HuH-7.5 (cell line): ENCODE measurements at places on chromosomes 6 and 20.
A peak's percentile ranks its signal among the peaks of the same experiment; 100 is the strongest.

- no peak for DNase-seq
Observed at GRCh38 chr6:144728804-144729203, 443.7 kb downstream of the UTRN start.

DNA sequence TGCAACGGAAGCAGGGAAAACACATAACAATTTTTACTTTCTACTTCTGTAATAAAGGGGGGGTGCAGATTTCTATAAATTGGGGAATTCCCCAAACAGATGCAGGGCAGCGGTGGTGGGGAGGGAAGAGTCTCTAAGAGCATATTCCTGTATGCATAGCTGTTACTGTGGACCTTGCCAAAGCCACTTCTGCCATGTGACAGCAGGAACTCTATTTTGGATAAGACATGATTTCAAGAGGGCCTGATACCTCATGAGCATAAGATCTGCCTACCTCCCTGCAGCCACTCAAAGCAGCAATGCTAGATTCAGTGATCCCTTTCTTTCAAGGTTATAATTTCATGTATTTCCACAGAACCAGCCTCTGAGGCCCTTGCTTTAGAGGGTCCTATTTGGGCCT is 86.2 kb upstream of the CNKSR3 start:
- no peak for DNase-seq

DNA sequence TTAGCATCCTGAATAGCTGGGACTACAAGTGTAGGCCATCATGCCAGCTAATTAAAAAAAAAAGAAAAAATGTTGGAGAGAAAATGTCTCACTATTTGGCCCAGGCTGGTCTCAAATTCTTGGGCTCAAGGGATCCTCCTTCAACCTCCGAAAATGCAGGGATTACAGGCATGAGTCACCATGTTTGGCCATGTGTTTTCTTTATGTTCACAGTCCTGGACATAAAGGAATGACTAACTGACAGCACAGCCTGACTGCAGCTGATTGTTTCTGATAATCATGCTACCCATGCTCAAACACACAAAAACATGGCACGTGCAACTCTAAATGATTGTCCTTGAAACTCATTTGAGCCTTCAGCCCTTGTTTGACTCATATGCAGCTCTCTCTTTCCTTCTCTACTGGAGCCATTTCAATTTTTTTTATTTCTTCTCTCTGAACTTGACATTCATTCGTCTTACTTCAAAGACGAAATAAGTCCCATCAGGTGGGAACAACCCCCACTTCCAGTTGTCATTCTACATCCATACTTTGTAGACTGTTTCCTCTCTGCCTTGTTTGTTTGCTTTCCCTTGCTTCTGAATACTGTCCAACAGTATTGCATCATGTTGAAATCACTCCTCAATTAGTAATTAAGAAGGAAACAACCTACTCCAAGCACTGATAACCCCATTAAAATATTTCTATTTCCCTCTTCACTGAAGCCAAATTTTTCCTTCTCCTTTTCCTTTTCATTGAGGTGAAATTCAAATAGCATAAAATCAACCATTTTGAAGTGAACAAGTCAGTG is 413.0 kb downstream of the BMP2 start:
- DNase-seq, result no peak

- DNase-seq, result no peak
Observed at GRCh38 chr6:139632840-139633239, 258.4 kb upstream of the CITED2 start.

DNA sequence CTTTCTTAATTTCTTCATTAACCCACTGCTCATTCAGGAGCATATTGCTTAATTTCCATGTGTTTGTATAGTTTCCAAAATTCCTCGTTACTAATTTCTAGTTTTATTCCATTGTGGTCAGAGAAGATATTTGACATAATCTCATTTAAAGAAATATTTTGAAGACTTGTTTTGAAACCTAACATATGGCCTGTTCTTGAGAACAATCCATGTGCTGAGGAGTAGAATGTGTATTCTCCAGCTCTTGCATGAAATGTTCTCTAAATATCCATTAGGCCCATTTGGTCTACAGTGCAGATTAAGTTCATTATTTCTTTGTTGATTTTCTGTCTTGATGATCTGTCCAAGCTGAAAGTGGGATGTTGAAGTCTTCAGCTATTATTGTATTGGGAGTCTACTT is 251.7 kb downstream of the ALDH8A1 start:
- DNase-seq, result no peak

DNA sequence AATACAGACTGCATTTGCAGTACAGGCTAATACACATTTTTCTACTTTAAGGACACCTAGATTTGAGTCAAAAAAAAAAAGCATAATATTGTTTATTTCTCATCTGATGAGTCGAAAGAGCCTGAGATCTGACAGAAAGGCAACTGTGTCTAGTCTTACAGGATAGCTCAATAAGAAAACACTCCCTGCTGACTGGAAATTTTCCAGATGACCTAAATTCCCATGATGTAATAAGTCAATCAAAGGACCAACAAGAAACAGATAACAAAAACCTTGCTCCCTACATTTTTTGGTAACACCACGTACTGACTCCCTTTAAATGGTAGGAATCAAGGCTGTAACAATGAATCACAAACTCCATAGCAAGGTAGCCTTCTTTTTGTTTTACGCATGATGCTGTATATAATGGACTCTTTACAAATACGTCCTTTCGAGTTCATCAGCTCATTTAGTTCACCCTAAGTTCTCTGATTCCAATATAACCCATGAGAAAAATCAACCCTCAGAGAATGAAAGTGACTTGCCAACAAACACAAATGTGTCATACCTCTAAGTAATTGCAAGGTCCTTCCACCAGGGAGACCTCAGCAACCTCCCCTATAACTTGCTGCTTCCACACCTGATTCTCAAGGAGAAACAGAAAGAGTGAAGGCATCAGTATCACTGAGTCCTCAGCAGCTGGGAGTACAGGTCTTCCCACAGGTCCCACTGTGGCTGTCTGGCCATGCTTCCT is 12.1 kb downstream of the TBX18 start:
- no peak for DNase-seq

- DNase-seq, result no peak
Observed at GRCh38 chr20:31670371-31671228, 32.9 kb downstream of the COX4I2 start.

DNA sequence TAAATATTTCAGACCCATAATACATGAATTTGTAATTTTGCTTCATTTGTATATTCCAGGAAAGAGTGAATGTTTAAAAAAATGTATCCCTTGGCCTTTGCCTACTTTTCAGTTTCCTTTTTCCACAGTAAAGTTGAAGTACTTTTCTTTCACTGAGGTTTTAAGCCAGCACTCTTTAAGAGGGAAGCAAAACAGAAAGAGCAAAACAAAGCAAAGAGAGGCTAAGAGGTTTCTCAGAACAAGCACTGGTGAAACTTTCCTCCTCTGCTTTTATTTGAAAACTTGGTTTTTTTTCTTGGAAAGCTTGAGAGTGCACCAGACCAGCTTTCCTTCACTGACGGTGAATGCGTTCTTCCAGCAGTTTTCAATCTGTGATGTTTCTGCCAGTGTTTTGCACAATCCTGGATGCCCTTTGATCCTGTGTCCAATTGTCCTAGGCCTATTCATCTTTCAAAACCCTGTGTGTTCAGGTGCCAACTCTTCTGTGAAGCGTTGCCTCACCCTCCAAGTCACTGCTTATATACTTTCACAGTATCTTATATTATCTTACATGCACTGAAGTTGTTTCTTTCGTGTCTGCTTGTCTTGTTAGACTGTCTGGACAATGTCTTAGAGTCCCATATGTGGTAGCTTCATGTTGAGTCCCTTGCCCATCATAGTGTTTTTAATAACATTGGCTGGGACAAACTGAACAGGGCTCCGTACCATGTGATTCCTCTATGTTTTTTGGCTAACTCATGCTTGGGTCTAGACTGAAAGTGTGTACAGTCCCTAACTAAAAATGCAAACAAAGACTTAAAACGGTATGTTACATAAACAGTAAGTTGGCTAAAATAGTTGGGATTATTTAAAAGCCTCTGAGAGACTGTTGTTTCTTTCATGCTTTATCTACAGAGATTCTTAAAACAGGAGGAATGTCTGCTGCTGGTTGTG is 1.9 kb downstream of the RNF217 start:
- DNase-seq, result peak; percentile 17

DNA sequence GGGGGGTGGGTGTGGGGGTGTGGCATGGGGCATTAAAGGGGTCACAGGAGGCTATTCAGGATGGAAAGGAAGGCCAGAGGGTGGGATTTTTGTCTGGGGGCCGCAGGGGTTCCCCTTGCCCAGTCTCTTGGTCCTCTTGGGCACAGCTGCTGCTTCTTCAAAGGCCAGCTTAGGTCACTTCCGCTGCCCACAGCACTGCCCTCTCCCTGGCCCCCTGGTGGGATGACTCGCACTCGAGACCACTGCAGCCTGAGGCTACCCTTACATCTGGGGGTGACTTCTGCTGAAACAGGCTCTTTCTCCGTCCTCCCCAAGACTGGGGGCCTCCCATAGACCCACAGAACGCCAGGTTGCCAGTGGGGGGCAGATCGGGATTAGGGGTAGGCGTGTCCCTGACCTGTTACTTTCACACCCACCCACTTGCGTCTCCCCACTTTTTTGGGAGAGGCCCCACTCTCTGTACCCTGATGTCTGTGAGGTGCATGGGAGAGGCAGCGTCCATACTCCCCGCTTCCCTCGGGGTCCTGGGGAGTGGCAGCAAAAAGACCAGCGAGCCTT is 1.3 kb downstream of the LKAAEAR1 start:
- DNase-seq, result no peak
